Stimulated activated CD4-positive, alpha-beta T cell treated with anti-CD3 and anti-CD28 coated beads, Interleukin-1b, Interleukin-23, amount 100 ng/mL, for 1 hour (primary cell): ENCODE measurements at places on chromosomes 2 and 18.

GRCh38 chr2:51534166-51534565, 502.2 kb upstream of the NRXN1 start:
- no peak for DNase-seq

GRCh38 chr2:75560768-75561565, at the start of gene EVA1A:
Gene EVA1A (minus strand): TSS chr2:75560939. CDS start chr2:75518140, 42,799 bp downstream.
- DNase-seq = no peak

DNA sequence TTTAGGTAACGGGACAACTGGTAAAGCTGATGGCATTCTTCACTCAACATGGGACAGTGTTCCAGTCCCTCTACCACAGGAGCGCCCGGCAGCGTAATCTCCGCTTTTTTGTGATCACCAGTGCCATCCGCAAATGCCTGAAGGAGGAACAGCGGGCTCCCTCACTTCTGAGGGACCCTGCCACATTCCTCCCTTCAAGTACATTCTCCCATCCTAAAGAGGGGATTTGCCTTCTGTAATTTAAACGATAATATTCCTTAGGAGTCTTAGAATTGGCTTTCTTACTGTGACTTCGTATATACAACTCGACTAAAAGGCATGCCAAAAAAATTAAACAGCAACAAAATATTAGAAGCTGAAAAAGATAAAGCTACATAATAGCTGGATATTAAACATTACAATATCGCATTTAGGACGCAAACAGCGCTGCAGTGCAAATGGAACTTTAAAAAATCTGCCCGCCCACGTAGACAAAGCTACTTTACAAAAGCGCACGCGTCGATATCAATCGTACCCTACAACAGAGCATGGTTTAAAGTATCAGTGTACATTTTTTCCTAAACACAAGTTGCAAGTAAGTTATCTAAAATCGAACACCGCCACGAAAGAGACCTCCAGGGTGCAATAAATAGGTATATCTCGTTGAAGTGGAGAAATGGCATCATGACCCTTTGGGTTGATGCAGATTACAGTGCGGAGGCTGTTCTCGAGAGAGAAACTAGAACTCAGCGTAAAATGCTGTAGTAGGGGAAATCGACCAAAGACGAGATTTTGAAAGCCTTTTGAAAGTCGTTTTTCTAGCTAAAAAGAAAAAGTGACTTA, 2.3 kb upstream of the VSNL1 start:
- no peak for DNase-seq

DNA sequence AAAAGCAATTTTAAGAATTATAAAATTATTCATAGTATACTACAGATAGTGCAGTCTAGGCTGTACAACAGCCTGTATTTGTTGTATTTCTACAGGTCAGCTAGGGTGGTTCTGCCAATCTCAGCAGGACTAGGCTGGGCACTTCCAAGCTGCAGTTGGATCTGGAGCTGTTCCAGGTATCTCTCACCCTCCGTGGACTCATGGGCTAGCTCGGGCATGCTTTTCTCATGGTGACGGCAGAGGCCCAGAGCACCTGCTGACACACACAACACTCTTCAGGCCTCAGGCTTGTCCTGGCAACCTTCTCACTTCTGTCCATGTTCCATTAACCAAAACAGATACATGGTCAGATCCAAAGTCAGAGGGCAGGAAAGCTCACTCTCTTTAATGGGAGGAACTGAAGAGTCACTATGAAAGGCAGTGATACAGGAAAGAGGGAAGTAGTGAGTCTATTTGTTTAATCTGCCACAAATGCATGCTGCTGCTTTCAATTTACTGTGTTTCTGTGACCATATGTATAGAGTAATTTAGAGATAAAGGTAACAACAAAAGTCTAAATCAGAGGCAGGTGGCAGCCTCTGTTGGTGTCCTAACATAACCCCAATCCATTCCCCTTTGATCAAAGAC, 462.4 kb upstream of the ACVR2A start:
- DNase-seq = no peak

- DNase-seq = no peak
Measured at GRCh38 chr18:3236470-3236869, 11.1 kb upstream of the MYL12A start.
